GDM1 (cell line): ENCODE measurements at places on chromosomes 6 and 20.

DNA sequence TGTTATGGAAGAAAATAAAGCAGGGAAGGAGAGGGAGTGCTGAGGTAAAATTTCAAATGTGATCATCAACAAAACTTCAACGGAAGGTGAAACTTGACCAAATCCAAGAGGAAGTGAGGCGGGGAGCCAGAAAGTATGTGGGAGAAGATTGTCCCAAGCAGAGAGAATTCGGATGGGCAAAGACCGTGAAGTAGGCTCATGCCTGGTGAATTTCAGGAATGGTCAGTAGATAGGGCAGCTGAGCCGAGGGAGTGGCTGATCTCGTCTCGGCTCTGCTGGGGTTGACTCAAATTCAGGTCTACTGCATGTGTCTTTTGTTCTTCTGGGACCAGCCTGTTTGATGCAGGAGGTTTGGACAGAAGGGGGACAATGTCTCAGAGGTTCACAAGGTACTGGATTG is 7.0 kb upstream of the CSNK2A1 start:
- DNase-seq = no peak

GRCh38 chr6:41073968-41074691 is 1.4 kb downstream of the NFYA start:
- DNase-seq = no peak

GRCh38 chr6:109023356-109023925 is 71.2 kb downstream of the SESN1 start:
- no peak for DNase-seq

GRCh38 chr6:45577836-45578504 is 200.2 kb upstream of the SUPT3H start:
- DNase-seq = no peak

DNA sequence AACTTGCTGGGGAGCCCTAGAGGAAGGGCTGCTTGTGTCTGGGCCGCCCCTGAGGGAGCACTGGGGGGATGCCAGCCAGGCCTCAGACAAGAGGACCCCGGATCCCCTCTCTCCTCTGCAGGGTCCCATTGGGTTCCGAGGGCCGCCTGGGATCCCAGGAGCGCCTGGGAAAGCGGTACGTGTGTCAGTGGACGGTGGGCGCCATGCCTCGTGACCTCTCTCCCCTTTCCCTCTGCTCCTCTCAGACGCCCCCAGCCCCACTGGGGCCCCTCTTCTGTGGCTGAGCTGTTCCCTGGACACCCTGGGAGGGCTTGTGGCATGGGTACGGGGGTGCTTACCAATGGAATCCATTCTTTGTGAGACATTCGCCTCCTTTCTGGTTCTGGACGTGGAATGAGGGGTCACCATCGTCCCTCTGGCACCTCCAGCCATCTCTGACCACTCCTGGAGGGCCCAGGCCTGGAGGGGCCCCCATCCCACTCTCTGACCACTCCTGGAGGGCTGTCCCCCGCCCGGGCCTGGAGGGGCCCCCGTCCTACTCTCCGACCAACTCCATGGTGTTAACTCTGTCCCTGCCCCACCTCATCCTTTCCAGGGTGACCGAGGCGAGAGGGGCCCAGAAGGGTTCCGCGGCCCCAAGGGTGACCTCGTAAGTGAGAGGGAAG is 9.9 kb downstream of the COL9A3 start:
- no peak for DNase-seq

GRCh38 chr6:104325341-104326172 is 534.2 kb downstream of the HACE1 start:
- no peak for DNase-seq

GRCh38 chr6:41732591-41733359 is 2.6 kb downstream of the TFEB start:
- no peak for DNase-seq

GRCh38 chr6:82493467-82493866 is 129.8 kb downstream of the TPBG start:
- DNase-seq = no peak

- no peak for DNase-seq
These were observed 578.2 kb downstream of the QKI start for GRCh38 chr6:163992701-163993100.

DNA sequence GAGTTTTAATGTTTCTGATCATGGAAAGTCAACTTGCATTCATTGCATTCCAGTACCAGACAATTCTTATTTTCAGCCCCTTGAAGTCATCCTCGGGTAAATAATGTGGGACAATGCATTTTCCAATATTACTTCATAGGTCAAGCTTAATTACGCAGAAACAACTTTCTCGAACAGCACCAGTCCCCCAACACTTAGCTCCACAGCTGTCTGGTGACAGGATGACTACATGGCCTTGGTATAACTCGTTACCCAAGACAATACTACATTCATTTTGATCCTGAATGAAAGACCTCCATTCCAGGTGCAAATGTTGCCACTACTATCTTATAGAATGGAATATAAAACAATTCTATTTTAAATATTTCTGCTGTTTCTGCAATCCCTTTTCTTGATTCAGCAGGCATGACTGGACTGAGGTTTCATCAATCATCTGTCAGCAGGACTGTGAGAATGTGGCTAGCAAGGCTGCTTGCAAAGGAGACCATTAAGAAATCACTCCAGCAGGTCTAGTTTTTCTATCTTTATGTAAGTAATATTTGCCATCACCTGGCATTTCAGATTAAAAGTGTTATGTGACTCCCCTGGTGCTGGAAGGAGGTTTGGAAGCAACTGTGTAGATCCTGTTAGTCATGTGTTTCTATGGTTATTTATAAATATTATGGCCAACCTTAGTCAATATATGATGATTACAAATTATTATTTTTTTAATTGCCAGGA is 147.9 kb downstream of the HAO1 start:
- DNase-seq = no peak

DNA sequence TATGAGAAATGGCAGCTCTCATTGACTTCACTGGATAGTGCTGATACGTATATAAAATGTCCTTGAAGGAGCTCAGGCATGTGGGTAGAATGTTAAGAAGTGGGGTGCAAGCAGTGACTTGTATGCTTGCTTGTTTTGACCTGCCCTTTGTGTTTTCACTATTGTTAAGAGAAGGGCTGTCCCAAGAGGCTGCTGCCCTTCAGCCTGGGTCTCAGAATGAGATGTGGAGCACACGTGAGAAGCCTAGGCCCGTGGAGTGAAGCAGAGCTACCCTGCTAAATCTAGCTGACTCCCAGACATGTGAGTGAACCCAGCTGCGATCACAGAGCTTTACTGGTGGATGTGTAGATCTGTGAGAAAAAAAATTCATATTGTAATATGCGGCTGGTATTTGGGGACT is 305.3 kb upstream of the RGS17 start:
- DNase-seq = no peak

- no peak for DNase-seq
These were observed 137.5 kb upstream of the PTPN1 start for GRCh38 chr20:50372770-50373088.

- DNase-seq = no peak
These were observed 197.9 kb downstream of the LRFN2 start for GRCh38 chr6:40389254-40389653.

DNA sequence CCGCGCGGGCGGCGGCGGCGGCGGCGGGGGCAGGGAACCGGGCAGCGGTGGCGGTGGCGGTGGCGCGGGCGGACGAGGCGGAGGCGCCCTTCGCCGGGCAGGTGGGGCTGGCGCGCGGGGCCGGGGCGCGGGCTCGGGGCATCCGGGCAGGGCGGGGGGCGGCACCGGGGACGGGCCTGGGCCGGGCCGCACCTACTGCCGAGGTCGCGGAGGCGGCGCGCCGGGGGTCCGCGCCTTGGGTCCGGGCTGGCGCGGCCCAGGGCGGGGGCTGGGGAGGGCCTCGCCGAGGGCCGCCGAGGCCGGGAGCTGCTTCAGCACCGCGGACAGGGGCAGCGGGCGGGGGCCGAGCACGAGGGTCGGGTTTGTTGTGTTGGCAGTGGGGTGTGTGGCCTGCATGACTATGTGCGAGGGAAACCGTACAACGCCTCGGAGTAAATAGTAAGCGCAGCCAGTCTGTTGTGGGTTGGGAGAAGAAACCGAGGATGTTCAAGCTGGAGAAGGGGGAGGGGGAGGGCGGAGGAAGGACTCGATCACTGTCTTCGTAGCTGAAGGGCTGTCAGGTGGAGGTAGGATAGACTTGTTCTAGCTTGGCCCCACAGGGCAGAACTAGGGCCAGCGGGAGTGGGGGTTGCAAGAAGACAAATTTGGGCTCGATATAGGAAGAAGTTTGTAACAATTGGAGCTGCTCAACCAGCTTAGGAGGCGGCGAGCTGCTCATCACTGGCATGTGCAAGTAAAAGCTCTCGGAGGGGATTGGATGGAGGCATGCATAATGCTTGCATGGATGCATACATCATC is 593 bp downstream of the MMP24 start:
- DNase-seq = peak; percentile 17

DNA sequence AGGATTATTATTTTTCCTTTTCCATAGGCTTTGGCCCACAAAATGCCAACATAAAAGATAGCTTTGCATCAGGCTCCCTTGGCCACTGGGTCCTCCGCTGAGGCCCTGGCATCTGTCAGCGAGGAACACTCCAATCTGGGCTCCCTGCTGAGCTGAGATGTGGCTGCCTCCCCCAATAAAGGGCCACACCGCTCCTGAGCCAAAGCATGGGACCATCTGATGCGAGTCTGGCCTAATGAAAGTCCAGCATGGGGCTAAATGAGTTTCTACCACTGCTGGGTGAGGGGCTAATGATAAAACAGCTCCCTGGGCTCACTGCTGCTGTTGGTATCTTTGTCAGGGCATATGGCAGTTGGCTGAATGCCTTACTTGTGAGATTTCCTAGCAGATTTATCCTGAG is 817.5 kb upstream of the SLC35B3 start:
- no peak for DNase-seq

GRCh38 chr6:107266563-107266962 is 151.2 kb upstream of the BEND3 start:
- no peak for DNase-seq

DNA sequence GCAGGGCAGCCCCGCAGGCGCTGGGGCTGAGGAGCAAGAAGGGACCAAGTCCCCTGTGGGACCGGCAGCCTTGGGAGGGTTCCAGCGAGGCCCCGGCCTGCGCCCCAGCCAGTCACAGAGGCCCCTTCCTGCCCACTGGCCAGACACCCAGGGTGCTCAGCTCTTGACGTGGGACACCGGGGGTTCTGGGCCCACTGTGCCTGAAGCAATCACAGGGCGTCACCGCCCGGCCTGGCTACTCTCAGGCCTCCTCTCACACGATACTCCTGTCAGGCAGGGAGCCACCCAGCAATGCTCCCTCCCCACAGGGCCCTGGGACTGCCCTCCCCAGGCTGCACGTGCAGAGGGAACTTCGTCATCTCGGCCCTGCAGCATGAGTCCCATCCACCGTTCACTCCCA is 14.5 kb downstream of the TAF4 start:
- DNase-seq = no peak

DNA sequence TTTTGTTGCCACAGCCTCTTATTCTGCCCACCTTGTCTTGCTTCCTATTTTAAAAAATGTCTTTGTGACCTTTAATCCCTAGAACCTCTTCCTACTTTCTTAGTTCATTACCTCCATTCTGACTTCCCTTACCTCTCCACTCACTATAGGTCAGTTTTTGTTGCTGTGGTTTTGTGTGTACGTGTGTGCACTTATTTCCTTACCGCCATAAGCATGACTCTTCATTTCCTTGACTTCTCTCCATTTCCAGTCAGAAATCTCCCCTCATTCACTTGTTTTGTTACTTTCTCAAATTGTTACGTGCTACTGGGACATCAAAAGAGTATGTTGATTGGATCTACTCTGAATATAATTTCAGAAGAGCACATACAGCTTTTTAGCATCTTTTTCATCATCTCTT is 26.6 kb downstream of the SF3B5 start:
- no peak for DNase-seq

- no peak for DNase-seq
These were observed 3.5 kb upstream of the CCN6 start for GRCh38 chr6:112050429-112050828.

DNA sequence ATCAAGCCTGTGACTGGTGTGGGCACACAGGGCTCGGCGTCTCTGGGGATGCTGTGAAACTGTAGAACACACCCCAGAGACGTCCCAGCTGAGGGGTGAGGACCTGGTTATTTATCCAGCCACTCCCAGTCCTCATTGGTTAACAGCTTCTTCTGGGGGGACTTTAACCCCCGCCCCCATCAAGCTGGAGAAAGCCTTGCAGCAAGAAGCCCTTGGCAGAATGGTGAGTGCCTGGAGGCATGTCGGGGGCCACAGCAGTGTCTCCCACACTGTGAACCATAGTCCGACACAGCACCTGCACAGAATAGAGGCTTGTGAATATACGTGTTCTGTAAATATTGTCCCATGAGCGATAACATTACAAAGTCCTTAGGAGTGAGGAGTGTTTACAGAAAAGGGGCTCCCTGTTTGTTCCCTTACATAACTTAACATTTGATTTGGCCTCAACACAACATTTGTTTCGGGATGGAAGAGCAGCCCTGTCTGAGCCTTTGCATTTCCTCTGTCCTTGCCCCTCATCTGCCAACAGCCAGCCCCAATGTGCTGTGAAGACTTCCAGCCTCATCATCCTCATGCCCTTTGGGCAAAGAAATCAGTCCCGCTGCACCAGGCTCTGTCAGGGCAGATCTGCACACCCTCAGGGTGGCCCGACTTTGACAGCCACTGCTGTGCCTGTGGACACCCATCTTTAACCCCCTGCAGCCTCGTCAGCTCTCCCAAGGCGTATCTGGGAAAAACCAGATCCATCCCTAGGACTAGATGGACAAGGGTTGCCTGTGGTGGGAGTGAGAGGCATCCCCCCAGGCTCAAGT is 2.2 kb upstream of the RRBP1 start:
- no peak for DNase-seq

- no peak for DNase-seq
These were observed 539.3 kb downstream of the RFPL4B start for GRCh38 chr6:112886415-112886814.

DNA sequence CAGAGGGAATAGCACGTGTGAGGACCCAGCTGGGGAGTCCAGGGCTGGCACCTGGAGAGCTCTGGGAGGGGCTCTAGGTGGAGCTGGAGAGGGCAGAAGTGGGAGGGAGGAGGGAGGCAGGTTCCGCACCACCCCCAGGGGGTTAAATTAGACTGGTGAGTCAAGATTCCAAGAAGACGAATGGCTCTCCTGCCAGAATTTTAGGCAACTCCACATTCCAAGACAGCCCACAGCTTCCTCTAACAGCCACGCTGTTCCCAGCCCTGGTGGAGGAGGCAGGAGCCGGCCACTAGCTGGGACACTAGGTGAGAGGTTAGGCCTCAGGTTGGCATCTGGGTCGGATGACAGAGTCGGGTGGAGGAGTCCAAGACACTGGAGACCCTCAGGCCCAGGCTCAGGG is 60.2 kb downstream of the TFAP2C start:
- DNase-seq = no peak
